ENCODE measurements at places on chromosomes 12 and 14.

- DNase-seq: no peak
These were observed 67.9 kb upstream of the BEGAIN start for GRCh38 chr14:100654814-100655740.

DNA sequence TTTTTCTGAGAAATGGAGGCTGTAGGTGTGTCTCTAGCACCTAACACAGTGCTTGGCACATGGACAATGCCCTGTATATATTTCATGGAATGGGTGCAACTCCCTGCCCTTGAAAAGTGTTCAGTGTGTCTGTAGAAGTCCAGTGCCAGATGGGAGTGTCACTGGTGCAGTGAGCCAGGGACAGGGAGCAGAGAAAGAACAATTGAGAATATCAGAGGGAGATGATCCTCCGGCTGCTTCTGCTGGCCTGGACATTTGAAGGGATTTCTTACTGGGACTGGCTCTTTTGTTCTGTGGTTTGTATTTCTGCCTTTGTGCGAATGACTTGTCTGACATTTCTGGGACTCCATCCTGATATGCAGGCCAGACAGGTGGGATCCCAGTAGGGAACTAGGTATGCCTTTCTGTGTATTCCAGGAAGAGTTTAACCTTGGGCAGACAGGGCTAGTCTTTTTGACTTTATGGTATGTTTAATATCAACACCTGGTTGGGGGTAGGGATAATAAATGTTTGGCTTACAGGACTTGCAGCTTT lies 328.0 kb downstream of the NRXN3 start:
- DNase-seq: no peak

GRCh38 chr12:2691345-2692071 lies 103.3 kb upstream of the FKBP4 start:
- DNase-seq: no peak

DNA sequence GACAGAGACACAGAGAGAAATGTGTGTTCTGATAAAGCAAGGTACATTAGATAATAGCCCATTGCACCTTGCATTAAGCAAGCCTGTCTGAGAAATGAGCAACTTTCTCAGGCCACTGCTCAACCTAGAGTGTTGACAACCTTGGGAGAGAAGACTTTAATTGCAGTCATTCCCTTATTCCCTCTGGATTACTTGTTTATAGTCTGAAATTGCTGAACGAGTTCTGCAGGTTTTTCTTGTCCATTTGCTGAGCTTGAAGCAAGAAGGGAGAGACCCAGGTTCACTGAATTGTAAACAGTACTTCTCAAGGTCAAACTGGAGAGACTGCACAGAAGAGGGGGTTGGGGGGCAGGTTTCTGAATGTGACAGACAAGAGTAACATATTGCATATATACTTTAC lies 159.4 kb upstream of the PLEKHG7 start:
- DNase-seq: no peak

DNA sequence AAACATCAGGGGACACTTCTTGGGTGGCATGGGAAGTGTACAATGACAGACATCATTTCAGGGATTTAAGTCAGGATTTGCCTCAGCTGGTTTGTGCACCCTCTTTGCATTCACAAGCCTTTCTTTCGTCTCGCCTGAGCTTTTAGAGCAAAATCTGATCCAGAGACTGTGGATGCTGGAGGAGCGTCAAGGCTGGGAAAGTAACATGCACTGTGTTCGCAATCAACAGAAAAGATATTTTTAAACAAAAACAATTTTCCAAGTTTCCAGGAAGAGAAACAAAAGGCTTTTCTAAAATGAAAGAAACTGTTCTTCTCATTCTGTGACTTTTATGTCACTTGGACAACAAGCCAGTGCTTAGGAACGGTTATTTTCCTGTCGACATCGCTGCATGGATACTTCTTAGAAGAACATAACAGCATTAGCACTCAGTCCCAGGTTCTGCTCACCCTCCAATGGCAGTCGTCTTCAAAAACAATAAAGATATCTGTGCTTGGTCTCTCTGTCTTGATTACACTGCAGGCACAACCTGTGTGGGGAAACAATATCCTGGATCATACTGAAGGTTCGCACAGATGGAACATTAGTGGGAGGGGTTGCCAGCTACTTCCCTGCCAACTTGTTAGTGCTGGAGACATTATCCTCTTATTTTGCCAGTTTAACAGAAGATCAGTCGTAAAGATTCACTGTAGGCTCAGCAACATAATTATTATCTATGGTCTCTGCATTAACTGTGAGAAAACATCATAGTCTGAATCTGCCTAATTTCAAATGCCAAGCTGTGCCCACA lies 403.3 kb upstream of the ATP2B1 start:
- no peak for DNase-seq

DNA sequence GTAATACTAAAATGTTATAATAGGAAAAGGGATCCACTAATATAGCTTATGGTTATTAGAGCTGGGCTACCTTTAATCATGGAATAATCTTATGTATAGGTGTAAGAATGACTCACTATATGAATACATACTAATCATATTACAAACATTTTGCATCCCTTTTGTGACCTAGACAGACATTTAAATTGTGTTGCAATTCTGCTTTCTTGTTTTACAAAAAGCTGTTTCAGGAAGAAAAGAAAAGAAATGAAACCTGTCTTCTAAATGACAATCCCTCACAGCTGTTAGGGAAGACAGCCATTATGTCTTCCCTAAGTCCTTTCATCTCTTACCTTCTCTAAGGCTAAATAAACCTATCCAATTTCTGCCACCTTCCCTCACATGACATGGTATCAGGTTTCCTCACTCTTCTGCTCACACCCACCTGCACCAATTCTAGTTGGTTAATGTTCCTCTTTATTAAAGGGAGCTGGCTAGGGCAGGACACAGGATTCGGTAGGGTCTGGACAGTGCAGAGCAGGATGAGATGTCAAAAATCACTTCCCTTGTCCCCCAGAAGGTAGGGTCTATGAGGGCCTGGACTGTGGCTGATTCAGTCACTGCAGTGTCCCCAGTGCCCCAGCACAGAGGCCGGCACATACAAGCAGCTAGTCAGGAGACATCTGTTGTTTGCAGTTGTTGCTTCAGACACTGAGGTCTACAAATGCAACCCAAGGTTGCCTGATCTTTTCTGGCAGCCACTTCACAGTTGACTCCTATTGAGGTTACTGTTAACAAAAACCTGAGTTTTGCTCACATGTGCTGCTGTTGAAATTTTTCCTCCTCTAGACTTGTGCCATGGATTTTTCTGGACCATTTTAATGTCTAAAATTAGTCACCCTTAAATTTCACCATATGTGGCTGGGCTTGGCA lies 3.7 kb downstream of the DHRS7 start:
- no peak for DNase-seq

GRCh38 chr12:30978639-30979038 lies 52.1 kb downstream of the TSPAN11 start:
- no peak for DNase-seq

GRCh38 chr14:55600784-55601561 lies 21.0 kb downstream of the KTN1 start:
- no peak for DNase-seq

DNA sequence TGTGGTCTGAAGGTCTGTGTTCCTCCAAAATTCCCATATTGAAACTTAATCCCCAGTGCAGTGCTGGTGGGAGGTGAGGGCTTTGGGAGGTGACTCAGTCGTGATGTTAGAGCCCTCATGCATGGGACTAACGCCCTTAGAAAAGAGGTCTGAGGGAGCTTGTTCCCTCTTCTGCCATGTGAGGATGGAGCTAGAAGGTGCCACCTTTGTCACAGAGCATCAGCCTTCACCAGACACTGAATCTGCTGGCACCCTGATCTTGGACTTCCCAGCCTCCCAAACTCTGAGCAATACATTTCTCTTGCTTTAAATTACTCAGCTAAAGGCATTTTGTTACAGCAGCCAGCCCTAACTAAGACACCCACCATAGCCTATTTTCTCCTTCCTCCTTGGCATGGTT lies 13.9 kb downstream of the RAB15 start:
- DNase-seq: no peak

DNA sequence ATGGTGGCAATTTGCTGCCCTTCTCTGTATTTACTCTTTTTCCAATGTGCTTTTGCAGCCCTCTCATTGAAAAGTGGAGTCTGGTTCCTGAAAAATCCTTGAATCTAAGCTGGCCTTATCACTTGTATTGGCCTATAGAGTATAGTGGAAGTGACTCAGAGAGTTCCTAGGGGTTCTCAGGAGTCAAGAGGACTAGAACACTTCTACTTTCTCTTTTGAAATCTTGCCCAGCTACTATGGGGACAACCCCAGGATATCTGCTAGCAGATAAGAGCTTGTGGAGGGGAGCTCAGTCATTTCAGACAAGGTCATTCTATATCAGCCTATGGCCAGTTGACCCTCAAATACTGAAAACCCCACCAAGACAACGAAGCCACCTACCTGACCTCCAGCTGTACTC lies 26.7 kb upstream of the WSCD2 start:
- DNase-seq: no peak

- no peak for DNase-seq
These were observed 24.1 kb downstream of the TMEM229B start for GRCh38 chr14:67464377-67464776.

GRCh38 chr12:112096070-112096469 lies 12.5 kb downstream of the NAA25 start:
- no peak for DNase-seq

DNA sequence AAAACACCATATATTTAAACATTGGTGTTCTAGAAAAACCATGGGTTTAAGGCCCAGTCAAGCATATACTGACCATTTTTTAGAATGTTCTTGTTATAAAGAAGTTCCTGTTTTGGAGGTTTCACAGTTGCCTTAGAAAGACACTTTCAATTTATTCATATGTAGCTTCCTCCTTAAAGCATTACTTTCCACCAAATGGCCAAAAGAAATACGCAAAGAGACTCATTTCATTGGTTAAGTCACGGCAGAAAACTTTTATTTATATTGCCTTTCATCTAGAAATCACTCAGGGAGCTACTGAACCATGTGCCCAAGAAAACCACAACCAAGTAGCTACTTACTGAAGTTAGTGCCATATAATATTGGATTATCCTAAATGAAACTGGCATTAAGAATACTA lies 40.0 kb downstream of the MYBPC1 start:
- DNase-seq: no peak

DNA sequence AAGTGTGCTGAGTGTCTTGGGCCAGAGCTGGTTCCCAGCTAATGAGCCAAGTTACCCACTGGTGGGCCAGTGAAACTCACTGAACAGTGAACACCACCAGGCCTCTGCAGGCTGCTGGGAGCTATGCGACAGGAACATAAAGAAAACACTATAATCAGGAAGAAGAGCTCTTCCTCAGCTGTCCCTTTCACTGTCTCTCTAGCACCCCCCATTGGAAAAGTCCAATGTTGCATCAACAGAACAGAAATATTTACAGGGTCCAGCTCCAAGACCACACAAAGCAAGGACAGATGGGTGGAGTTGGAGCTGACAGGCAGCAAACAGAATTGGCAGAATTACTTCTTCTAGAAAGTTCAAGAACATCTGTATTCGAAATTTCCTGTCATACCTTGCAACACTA lies 903.6 kb upstream of the TMEM132C start:
- no peak for DNase-seq

DNA sequence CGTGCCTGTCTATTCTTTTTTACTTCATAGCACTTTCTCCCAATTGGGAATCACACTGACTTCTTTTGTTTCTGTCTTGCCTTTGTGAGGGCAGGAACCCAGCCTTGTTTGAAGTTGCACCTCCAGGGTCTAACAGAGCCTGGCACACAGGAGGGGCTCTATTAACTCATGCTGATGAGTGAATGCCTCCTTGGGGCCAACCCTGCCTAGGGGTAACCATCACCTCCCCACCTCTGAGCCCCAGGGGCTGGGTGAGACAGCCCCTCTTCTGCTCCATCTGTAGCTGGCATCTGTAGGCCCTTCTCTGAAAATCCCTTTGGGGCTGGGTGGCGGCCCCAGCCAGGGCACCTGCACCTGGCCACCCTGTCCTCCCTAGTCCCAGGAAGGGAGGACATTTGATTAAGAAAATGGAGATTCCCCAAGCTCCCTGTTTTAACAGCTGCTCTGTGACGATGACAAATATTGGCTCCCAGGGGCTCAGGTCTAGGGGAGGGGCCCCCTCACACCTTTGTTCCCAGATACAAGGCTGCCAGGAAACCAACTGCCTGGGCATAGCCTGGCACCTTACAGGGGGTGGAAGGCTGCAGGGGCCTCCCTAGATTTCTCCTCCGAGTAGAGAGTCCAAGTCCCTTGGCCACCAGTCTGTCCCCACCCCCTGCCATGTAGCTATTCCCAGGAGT lies 11.8 kb downstream of the TAMALIN start:
- no peak for DNase-seq

GRCh38 chr12:115473257-115473956 lies 789.4 kb upstream of the TBX3 start:
- no peak for DNase-seq

DNA sequence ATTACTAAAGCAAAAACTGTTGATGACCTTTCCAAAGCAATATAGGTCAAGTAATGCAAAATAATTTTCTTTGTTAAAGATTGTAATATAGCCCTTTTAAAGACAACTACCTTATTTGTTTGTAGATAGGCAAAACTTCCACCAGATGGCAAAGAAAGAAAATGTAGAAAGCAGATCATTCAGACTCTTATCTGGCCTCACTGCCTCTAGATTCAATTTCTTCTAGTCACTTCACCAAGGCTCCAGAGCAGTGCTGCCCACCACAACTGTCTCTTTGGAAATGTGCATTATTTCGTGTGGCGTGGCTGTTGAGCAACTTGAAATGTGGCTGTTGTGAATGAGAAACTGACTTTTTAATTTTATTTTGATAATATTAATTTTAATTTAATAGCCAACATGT lies 127.1 kb downstream of the ITPR2 start:
- no peak for DNase-seq

DNA sequence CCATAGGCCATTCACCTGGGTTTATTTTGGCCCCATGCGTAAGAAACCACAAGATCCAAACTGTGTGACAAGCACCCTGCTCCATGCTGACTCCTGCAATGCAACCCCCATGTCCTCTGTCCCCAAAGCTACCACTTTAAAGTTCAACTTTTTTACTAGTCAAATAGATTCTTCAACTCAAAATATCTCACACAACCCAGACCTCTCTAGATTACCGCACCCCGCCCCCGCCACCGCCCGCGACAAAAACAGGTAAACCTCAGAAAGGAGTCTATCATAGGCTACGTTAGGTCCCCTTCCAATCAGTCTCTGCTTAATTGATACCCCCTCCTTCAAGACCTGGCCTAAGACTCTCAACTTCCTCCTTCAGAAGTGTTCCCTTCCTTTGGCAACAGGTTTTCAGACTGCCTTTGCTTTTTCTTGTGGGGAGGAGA lies 2.2 kb downstream of the ZFP36L1 start:
- DNase-seq: no peak

DNA sequence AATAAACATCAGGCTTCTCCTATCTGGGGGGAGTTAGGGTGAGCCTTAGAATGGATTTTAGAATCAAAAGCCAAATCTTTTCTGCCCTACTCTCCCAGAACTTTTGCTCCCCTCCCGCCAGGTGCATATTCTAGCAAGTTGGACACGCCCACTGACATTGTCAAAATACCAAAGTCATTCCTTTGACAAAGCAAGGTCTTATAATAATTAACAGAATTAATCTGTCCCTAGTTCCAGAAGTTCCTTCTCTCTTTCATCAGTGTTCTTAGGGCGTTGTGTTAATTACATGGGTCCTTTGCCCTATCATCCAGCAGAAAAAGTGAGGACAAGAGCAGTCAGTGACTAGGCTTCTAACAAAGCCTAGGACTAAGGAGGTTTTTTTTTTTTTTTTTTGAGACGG lies 2.4 kb downstream of the PRR13 start:
- DNase-seq: no peak

GRCh38 chr12:92717202-92717601 lies 14.4 kb downstream of the PLEKHG7 start:
- DNase-seq: no peak
